ENCODE measurements at places on chromosomes 11 and 22.
A peak's percentile ranks its signal among the peaks of the same experiment; 100 is the strongest.

GRCh38 chr11:18802381-18803257 lies 11.0 kb upstream of the PTPN5 start:
- DNase-seq: peak; percentile 5

GRCh38 chr11:132037467-132037862 lies 667.0 kb downstream of the NTM start:
- no peak for DNase-seq

DNA sequence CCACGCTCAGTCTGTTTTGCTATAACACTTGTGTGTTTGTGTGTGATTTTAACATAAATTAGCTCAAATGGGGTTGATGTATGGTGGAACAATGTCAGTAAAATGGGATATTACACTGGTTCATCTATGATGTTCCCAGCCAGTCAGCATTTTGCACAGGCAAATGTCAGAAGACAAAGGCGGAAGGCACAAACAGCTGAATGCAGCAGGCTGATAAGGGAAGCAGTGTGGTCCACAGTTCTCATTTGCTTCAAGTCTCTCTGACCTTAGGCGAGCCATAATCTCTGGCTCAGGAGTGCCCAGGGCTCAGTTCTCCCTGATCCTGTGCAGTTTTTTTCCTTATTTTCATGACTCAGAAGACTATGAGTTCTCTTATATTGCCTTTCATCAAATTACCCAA lies 102.7 kb downstream of the FAR1 start:
- no peak for DNase-seq

GRCh38 chr11:119789766-119790407 lies 60.9 kb upstream of the NECTIN1 start:
- no peak for DNase-seq

DNA sequence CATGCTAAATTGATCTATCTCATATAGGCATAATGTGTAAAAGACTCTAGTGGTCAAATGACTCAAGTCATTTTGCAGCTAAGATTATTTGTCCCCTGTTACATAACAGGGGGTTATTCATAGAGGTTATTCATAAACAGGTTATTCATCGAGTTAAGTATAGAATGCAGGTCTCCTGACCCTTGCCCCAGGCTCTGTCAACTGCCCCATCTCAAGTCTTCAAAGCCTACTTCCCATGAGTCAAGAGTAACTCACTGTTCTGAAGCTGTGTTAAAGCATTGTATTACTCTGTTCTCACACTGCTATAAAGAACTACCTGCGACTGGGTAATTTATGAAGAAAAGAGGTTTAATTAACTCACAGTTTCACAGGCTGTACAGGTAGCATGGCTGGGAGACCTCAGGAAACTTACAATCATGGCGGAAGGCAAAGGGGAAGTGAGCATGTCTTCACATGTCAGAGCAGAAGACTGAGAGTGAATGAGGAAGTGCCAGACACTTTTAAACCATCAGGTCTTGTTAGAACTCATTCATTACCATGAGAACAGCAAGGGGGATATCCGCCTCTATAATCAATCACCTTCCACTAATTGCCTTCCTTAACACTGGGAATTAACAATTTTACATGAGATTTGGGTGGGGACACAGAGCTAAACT lies 226.2 kb upstream of the BLID start:
- no peak for DNase-seq

DNA sequence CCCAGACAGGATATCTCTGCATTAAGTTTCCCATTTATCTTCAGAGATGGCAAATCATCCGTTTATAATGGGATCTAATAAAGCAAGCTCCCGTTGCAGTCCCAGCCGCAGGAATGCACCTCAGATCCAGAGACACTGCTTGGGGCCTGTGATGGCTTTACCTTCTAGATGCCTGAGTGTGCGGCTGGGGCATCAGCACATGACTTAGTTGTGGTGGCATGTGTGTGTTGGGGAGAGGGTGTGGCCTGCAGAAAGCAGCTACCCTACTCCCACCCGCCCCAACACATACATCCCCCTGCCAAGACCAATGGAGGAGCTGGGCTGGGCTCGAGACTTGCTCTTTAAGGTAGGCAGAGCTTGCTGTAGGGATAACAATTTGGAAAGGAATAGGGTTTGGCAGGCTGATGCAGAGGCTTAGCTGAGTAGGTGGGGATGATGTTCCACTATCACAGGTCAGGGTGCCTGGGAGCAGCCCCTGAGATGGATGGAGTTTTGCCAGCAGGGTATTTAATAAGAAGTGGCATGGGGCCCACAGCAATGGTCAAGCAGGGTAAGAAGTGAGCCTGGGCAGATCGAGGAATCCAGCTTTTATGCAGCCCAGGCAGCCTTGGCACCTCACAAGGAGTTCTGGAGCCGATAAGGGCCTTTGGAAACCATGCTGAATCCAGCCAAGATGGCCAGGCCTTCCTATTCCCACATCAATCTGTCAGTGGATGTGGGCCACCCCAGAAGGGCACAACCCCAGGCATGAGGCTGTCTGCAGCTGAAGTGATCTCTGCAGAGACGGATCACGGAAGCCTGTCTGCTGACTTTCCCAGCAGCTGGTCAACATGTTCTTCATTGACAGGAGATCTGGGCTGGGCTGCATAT lies 601.3 kb downstream of the BUD13 start:
- DNase-seq: no peak

- no peak for DNase-seq
These were observed 598.0 kb downstream of the BRD1 start for GRCh38 chr22:49229483-49230193.

DNA sequence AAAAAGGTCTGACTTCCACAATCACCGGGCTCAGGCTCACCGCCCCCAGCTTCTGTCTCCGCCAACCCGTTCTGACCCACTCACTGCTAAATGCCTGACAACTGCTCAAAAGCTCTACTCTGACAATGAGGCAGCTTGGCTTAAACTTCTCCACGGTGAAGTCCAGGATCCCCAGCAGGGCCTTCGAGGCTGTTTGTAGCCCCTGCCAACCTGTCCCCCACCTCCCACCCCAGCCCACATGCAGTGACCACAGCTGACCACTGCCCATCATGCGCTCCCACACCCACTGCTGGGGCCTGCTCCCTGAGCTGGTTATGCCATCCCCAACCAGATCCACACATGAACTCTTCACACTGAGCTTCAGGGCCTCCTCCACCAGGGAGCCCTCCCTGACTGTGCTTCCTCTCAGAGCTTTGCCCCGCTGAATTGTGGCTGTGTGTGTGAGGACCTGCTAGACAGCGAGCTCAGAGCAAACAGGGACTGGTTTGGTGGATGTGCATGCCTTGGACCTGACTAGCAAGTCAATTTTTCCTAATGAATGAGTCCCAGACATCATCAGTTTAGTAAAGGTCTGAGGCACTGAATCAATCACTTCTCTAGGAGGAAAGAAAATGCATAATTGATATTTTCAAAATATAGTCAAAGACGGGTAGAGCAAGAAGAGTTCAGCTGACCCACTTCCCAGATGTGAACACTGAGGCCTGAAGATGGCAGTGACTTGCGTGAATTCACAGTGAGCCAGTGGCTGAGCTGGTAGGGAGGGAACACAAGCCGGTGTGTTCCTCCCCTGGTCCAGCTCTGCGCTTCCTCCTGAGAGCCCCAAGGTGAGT lies 7.7 kb downstream of the LRRC32 start:
- DNase-seq: no peak

- no peak for DNase-seq
These were observed 24.9 kb upstream of the GRAMD1B start for GRCh38 chr11:123405123-123405592.

DNA sequence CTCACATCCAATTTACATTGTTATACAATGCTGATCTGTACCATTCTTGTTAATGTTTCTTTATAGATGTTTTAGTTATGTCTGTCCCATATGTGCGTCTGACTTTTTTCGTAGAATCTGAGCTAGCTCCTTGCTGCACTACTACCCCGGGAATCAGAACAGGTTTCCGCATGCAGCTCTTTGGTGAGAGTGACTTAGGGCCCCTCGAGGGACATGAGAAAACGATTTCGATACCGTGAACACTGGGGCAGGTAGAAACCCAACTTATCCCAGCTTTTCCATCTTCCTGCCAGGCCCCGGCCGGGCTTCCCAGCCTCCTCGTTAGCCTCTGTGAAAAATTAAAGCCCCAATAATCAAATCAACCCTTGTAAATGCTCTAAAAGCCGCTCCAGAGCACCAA lies 23.4 kb upstream of the PKNOX2 start:
- no peak for DNase-seq

DNA sequence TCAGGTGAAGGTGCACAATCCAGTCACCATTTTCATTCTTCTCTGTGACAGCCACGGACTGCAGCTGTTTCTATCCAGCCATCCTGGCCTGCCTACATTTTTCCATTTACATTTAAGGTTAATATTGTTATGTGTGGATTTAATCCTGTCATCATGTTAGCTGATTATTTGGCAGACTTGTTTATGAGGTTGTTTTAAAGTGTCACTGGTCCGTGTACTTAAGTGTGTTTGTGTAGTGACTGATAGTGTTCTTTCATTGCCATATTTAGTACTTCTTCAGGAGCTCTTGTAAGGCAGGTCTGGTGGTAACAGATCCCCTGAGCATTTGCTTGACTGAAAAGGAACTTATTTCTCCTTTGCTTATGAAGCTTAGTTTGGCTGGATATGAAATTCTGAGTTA lies 364.2 kb downstream of the JRKL start:
- DNase-seq: no peak

Data from effector CD4-positive, alpha-beta T cell (primary cell).